Stimulated activated naive CD8-positive, alpha-beta T cell treated with anti-CD3 and anti-CD28 coated beads, Interleukin-15, Interleukin-2, amounts not matched to agents 100 U/mL and 50 U/mL, for 24 hours (primary cell): ENCODE measurements at places on chromosomes 4 and X.

GRCh38 chrX:154793084-154793795 is 12.0 kb downstream of the MPP1 start:
- DNase-seq, result no peak

DNA sequence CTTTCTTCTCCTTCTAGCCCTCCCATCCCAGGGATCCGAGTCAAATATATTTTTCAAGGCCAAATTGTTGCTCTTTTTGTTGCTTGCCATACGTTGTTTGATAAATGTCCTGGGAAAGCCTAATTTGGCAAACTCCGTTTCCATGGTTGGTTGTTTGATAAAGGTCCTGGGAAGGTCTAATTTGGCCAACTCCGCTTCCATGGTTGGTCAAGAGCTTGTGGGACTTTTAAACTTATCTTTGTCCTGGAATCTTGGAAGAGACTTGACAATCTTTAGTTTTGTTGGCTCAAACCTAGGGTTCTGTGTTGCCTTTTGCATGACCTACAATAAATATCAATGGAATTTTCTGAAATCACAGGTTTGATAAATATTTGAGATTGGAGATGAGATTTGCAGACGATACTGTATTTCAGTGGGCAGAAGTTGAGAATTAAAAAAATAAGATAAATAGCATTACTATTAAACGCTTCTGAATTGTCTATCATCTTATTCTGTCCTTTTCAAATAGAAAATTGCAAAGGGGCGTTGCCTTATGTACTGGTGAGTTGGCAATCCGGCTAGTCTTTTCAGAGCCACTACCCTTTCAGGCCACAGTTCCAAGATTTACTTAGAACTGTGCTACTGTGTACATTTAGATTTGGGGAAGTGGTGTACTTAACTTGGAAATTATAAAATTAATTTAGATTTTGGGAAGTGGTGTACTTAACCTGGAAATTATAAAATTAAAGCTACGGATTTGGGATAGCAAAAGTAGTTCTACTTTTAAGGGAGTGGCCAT is 804 bp downstream of the OSTC start:
- no peak for DNase-seq

GRCh38 chr4:99404595-99405287 is 30.4 kb downstream of the ADH7 start:
- peak; percentile 7 for DNase-seq

- no peak for DNase-seq
These were observed 6.5 kb downstream of the CRLF2 start for GRCh38 chrX:1205681-1206611.

DNA sequence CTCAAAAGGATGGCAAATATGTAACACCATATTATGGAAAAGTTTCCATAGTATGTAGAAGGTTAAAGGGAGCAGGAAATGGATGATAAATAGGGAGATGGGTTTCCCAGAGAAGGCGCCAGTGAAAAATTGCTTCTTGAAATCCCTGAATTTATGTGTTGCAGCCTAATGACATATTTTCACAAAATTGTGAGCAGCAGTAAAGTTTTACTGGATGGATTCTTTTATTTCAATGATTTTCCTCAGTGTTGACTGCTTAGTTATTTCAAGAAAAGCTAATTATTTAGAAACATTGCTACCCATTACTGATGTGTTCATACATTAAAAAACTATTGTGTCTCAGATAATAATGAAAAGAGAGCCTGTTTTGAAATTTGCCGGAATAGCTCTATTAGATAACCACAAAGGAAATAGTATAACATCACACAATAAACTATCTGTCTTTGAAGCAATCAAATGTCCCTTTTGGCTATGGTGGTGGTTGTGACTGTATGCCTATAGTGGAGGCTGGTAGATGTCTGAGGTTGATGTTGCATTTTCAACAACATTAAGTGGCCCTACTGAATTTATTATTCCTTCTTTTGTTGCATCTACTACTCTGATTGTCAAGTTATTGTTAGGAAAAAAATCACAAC is 169.9 kb upstream of the HAND2 start:
- DNase-seq, result no peak

GRCh38 chrX:107646735-107647134 is 18.4 kb downstream of the PRPS1 start:
- DNase-seq, result no peak
